ENCODE measurements at places on chromosomes 6 and 20.
A peak's percentile ranks its signal among the peaks of the same experiment; 100 is the strongest.

- DNase-seq: no peak
These were observed 50.1 kb downstream of the TRERF1 start for GRCh38 chr6:42401613-42401951.

DNA sequence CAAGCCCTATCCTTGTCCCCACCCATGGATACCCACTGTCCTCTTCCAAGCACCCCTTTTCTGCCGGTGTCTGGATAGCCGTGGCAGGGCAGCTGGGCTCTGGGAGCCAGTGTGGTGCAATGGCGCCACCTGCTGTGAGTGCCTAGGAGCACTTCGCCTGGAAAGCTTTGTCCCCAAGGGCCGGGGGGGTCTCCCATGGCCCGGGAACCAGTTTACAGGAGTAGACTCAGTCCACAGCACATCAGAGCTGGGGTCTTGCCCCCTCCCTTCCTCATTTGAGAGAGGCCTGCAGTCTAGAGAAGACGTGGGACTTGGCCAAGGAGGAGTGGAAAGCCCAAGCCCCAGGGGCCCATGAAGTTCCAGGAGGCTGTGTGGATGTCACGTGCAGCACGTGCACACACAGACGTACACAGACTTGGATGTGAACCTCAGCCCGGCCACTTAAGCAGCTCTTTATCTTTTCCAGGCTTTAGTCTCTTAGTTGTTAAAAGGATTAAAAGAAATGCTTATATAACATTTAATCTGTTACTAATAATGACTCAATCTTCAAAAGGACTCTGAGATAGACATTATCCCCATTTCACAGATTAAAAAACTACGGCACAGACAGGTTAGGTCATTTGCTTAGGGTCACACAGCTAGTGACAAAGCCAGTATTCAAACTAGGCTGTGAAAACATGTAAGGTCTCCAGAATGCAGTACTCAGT, 40.9 kb upstream of the CDH22 start:
- no peak for DNase-seq

DNA sequence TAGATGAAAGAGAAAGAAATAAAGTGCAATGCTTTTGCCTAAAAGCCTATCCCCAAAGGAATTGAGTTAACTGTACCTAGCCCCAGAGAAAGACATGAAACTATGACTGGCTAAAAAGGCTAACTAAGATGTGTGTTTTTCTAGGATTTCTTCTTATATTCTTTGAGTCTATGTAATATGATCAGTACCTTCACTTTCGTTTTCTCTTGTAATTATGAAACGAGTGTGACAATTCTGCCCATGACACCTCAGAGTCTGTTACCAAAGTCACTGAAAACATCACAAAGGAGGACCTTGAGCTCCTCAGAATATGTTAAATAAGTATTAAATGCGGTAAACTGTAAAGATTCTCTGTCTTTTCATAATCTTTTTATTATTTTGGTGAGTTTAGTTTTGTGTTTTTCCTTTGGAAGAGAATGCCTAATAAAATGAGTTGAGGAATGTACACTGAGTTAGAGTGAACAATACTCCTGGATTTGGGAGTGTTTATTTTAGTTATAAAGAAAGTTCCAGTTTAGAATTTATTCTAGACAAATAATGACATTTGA, 141.3 kb downstream of the FUT9 start:
- no peak for DNase-seq

GRCh38 chr20:1982686-1983085, 11.2 kb downstream of the PDYN start:
- DNase-seq: no peak

GRCh38 chr6:52725143-52725534, 38.1 kb downstream of the GSTA2 start:
- DNase-seq: peak; percentile 67

- DNase-seq: no peak
These were observed 534.0 kb downstream of the PKHD1 start for GRCh38 chr6:51553246-51554015.

DNA sequence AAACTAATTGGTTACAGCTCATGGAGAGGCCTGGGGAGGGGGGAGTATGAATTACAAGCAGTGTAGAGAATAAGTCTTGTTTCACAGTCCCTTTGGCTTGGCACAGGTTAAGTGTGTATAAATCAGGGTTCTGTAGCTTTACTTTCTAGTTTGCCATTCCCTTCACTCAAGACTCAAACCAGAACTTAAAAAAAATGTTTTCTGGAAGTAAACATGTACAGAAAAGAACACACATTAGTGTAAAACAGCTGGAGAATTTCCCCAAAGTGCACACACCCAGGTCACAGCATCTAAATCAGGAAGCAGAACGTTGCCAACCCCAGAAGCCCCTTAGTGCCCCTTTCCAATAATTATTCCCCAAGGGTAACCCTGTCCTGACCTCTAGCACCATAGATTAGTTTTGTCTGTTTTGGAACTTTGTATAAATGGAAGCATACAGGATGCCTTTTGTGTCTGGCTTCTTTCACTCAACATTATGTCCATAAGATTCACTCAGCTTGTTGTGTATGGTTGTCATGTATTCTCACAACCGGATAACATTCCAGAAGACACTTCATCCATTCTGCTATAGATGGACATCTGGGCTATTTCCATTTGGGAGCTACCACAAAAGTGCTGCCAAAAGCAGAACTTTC, 33.7 kb upstream of the SCUBE3 start:
- no peak for DNase-seq

- DNase-seq: no peak
These were observed 274.9 kb downstream of the CDH26 start for GRCh38 chr20:60233018-60233630.

DNA sequence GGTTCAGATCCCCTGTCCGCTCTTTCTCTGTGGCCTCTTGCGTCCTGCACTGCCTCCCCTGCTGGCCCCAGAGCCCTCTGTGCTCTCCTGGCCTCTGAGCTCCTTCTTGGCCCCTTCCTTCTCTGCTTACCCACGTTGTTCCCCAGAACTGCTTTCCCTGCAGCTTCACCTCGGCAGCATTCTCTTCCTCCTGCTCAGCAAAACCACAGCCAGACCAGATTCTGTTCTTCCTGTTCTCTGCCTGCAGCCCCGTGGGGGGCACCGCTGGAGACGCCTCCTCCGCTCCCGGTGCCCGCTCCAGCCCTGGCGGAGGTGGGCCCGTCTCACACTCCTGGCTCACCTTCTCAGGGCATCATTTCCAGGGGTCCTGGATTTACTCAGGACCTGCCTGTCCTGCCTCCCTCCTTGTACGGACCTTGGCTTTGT, 59.7 kb downstream of the TCP11 start:
- DNase-seq: no peak

GRCh38 chr20:16802652-16802935, 54.4 kb downstream of the OTOR start:
- DNase-seq: no peak

- no peak for DNase-seq
These were observed 136.4 kb upstream of the PLCB4 start for GRCh38 chr20:8932192-8933165.

DNA sequence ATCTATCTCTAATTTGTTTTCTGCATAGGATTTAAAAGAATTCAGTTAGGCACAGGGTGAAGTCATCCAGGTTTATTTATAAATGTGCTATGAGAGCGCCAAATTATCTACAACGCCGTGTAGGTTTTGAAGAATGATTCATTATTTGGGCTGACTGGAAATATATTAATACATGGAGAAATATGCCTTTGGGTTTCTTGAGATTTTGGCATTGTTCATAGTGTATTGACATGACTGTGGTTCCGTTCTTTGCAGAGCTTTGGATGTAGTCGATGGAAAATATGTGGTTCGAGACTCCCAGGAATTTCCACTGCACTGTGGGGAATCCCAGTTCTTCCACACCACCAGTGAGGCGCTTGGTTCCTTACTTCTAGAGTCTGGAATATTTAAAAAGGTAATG, 90.9 kb downstream of the CRYBG1 start:
- no peak for DNase-seq

DNA sequence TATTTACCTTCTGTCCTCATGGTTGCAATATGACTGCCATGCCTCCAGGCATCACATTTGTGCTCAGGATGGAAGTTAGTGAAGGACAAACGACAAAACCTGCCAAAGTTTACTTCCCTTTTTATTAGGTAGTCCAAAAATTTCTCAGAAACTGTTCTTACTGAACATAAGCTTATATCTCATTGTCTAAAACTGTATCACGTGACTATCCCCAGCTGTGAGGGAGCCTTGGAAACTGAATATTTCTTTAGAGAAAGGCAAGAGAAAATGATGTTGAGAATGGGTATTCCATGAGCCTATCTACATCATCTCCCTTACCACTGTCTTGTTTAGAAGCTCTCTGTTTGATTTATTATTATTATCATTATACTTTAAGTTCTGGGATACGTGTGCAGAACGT, 303.6 kb upstream of the PRND start:
- no peak for DNase-seq

DNA sequence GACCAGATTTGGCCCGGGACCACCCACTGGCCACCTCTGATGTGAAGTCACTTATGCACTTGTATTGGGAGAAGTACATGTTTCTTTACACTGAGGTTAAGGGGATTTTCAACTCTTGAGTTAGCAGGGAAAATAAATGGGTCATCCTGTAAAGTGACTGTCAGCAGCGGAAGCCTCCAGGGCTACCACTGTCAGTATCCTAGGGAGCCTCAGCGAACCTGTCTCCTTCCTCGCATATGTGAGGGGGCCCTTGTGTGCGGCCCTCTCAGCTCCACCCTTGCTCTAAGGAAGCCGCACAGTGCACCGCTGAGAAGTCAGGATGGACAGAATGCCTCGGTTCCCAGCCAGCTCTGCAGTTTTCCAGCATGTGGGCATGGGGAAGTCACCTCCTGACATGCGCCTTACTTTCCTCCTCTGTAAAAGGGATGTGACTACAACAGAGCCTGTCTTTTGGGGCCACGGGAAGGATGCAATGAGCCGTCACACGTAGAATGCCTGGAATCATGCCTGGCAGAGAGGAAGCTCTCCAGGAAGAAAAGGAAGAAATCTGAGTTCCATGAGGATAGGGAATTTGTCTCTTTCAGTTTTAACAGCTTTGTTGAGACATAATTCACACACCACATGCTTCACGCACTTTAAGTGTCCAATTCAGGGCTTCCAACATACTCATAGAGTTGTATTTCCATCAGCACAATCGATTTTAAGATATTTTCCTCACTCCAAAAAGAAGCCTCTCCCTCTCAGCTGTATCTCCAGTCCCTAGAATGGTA, 115.4 kb downstream of the SYCP2 start:
- DNase-seq: no peak

DNA sequence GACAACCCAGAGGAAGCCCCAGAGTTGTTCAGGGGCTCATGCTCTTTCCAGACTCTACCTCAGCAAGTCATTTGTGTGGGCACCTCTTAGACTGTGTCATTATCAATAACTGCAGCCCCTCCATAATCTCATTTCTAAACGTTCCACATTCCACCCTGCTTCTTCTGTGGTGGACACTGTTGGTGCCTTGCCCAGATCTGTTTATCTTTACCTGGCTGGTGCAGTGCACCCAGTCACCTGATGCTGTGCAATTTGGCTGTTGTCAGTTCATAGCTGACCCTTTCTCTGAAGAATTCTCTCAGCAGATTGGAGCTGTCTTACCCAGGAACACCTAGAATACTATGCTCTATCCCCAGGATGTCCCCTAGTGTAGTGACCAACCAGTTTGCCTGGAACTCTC, 80.0 kb downstream of the ATRN start:
- no peak for DNase-seq

GRCh38 chr6:118844915-118845314, 49.0 kb upstream of the ASF1A start:
- peak; percentile 13 for DNase-seq

DNA sequence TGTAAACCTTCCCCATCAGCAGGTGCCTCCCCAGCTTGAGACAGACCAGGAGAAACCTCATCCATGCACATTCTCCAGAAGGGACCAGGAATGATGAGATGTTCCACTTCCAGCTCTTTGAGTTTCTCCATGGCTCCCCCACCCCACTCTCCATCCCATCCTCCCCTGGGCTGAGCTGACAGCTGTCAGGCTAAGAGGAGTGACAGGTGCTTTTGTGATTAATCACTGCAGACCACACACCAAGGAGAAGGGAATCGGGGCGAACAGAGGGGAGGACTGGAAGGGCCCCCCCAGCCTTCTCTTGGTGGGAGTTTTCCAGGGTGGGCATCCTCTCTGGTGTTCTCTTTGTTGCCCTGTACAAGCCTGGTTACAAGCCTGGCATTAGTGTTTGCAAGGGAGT, 56.1 kb upstream of the ZFAND3 start:
- DNase-seq: no peak

GRCh38 chr6:37556881-37557644, 57.4 kb upstream of the CCDC167 start:
- no peak for DNase-seq

GRCh38 chr6:17269840-17270239, 11.3 kb upstream of the RBM24 start:
- no peak for DNase-seq

DNA sequence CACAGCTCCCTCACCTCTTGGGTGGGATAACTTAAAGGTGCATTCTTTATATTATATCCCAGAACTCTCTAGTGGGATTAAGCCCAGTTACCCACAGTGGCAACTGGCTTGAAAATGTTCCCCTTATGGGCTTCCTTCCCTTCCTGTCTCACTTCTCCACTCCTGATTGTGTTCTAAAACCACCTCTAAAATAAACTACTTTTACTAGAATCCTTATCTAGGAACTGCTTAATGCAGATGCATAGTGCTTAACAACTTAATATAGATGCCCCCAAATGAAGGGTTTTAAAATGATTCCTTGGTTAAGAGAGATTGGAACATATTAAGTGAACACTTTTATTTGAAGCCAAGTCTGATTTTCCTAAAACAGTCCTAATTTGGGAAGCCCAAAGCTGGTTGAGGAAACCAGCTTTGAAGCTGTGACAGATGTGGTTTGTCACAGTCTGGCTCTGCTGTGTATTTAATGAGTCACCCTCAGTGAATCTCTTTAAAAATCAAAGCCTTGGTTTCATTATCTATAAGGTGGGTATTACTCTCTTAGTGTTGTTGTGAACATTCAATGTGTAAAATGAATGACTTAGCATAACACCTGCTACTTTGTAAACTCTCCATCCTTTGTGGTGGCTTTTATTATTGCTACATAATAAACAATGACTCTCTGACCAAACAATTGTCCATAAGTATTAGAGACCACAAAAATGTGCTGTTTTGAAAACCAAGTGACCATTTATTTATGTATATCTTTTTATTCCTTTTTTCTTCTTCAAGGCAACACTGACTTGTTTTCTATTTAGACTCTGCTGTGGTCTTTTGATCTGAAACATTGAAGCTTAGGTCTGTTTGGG, 24.4 kb downstream of the PLCB1 start:
- peak; percentile 65 for DNase-seq

GRCh38 chr6:39347906-39348585, 25.5 kb upstream of the KCNK16 start:
- DNase-seq: peak; percentile 27

DNA sequence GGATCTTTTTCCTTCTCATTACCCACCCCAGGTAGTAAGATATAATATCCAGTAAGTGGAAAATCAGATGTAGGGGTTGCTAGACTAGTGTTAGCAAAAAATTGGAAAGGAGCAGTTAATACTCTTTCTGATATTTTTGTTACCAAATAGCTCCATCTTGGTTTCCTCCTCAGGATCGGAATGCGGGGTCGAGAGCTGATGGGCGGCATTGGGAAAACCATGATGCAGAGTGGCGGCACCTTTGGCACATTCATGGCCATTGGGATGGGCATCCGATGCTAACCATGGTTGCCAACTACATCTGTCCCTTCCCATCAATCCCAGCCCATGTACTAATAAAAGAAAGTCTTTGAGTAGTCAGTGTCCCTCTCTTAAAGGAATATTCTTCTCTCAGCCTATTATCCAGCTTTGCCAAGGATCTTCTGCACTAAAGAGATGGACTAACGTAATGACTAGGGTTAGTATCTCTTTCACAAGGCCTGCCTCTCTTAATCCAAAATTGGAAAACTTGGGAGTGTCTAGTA, 1.5 kb downstream of the ROMO1 start:
- DNase-seq: no peak

- no peak for DNase-seq
These were observed 146.9 kb downstream of the TBC1D7 start for GRCh38 chr6:13181393-13181792.
